ENCODE measurements at places on chromosomes 2 and 18.

- DNase-seq, result no peak
These were observed 127.1 kb downstream of the GREB1L start for GRCh38 chr18:21369146-21369545.

GRCh38 chr2:11873356-11874154 is 127.1 kb downstream of the LPIN1 start:
- DNase-seq, result no peak

GRCh38 chr18:1522249-1522615 is 617.6 kb downstream of the ADCYAP1 start:
- no peak for DNase-seq

DNA sequence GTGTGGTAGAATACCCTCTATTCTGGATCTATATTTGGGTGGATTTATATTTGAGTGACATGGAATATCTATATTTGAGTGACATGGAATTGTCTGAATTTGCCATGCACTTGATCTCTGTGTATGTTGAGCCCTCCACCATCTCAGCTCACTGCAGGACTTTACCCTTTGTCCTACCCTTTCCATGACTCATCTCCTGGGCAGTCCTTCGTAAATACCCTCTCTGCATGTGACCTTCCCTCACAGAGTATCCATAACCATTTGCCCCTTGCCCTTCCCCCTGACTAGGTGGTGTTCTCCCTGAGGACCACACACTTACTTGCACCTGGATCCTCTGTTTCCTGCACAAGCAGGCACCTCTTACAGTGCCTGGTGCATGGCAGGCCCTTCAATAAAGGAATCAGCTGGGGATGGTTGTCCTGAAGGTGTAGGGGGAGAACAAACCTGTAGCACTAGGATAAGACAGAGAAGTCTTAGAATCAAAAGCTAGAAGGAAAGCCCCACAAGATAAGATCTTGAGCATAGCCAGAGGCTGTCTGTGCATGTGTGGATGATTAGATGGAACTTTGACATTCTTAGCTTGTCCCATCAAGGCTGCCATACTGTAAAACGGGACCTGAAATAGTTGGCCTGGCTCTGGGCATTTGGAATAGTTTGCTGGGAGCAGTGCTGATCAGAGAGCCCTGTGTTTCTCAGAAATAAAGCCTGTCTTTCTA is 230.4 kb downstream of the FHOD3 start:
- DNase-seq, result no peak

DNA sequence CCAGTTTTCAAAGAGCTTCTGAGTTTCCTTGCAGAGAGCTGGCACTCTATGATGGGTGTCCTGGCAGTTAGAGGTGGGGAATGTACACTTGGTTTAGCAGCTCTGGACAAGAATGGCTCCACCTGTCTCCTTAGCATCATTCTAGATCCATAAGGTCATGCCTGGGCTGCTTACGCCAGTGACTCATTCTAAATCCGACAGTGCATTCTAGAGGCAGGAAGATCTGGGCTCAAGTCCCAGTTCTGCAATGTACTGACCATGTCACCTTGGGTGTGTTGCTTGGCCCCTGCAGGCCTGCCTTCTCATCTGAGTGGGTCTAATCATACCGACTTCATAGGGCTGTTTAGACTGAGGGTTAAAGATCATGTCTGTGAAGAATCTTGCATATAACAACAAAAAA is 46.5 kb downstream of the PTGR3 start:
- DNase-seq, result no peak

DNA sequence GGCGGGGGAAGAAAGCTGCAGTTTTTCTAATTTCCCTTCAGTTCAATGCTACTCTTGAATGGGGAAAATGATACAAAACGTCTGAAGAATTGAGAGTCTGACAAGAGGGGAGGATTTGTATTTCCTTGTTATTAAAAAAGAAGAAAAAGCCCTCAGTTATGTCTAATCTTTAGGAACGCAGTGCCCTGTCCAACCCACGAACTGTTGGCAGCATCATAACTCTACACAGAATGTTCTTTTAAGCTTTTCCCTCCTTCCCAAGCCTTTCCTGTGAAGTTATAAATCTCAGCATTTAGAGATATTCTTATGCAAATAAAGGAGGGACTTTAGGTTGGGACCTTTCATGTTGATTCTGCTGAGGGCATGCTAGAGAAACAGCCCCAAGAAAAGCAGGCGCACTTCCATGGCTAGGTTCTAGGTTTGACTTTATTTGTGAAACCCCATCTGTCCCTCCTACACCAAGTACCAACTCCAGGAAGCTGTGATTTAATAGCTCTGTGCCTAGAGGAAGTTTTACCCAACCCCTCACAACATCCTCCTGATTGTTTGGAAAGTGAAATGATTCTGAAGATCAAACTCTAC is 288.6 kb downstream of the SETBP1 start:
- no peak for DNase-seq

DNA sequence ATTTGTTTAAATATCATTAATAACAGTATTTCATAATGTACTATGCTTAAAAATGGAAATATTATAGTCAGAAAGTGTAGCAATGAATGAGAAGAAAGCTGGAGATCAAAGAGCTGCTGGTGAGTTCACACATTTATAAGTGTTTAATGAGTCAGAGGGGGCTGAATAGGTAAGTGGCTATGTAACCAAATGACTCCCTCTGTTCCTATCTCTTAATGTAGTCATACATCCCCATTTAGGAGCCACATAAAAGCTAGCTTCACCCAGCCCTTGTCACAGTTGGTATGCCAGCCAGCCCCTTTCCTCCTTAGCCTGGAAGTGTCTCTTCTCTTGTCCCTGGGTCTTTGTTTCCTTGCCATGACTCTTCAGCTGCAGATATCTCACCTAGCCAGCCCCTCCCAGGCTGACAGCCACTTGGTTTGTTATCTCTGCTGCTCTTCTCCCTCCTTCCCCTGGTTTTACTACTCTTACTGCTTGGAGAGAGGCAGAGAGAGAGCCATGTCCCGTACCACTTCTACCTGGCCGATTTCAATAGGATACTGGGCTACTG is 438.6 kb upstream of the HNMT start:
- no peak for DNase-seq

DNA sequence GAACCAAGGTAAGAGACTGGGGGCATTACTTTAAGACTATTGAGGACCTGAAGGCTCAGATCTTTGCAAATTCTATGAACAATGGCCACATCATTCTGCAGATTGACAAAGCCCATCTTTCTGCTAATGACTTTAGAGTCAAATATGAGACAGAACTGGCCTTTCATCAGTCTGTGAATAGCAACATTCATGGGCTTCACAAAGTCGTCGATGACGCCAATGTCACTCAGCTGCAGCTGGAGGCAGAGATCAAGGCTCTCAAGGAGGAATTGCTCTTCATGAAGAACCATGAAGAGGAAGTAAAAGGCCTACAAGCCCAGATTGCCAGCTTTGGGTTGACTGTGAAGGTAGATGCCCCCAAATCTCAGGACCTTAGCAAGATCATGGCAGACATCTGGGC is 43.8 kb upstream of the SLC4A10 start:
- no peak for DNase-seq

All from CD4-positive, alpha-beta T cell treated with Interleukin-17A for 1 hour (primary cell).